Lung microvascular endothelial cell (primary cell): ENCODE measurements at places on chromosomes 13 and 19. TPM values are rescaled to one million over a fixed set of nuclear protein-coding genes. Genes with fewer than 3 reads are reported as not detected.

Gene CABP5
- total RNA-seq, result not detected in 2 replicates

Gene PLEKHJ1
- total RNA-seq, result 51.4 and 75.8 TPM in 2 replicates

Gene STOML3
- total RNA-seq, result not detected in 2 replicates

Gene CEACAM3
- not detected in 2 replicates for total RNA-seq

Gene NDUFA13
- 231 and 292 TPM in 2 replicates for total RNA-seq

Gene IGFL2
- not detected in 2 replicates for total RNA-seq

Gene DCLK1
- total RNA-seq, result 8.5 and 10.9 TPM in 2 replicates

Gene PSG2
- total RNA-seq, result not detected in 2 replicates

Gene PLK5
- not detected in 2 replicates for total RNA-seq

DNA sequence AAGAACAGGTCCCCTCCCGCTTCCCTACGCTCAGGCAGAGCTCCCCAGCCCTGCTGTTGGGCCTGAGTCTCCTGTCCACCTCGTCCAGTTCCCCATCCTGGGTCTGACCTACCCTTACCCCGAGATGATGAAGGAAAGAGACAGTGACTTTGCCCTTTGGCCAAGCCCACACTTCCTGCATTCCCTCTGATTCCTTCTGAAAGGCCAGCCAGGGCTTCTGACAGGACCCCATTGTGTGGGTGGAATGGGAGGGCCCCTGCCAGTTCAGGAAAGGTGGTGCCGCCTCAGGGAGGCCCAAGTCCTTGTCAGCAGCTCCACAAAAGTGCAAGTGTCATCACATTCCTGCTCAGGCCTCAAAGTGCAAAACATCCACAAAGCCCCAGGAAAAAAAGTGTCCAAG is 177.8 kb downstream of the PAN3 start:
- no peak for DNase-seq

- DNase-seq, result no peak
These were observed 17.0 kb downstream of the EMP3 start for GRCh38 chr19:48342414-48342738.

GRCh38 chr13:34507630-34508029 is 434.4 kb upstream of the NBEA start:
- DNase-seq, result no peak

GRCh38 chr13:104975272-104975671 is 1560.2 kb downstream of the EFNB2 start:
- DNase-seq, result no peak

DNA sequence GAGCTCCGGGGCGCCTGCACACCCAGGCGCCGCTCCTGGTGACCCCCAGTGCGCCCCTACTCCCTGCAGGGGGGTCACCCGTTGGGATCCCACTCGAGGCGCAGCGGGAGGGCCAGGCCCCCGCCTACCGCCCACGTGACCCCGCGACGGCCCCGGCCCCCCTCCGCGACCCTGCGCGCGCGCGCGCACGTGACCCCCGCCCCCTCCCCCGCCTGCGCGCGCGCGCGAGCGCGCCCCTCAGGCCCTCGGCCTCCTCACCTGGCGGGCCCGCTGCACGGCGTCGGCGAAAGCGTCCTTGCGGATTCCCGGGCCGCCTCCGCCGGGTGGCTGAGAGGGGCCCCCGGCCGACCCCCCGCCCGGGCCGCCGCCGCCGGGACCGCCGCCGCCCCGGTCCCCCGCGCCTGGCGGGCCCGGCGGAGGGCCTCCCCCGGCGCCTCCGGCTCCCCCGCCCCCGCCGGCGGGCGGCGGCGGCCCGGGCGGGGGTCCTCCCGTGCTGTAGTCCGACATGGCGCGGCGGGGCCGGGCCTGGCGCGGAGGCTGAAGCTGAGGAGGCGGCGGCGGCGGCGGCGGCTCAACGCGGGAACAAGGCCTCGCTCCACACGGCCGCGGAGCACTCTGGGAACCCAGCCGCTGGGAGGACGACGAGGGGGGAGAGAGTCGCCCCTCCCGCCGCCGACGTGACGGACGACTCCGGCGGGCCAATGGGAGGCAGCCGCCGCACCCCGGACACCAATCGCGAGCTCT is at the start of gene KHSRP:
Gene KHSRP, minus strand, starts transcription at position 617 of the 744 bp plus-strand sequence. Its CDS starts 110 bp downstream, at position 507.
- DNase-seq, result peak; percentile 15

GRCh38 chr13:52842441-52842840 is 6.0 kb downstream of the PCDH8 start:
- no peak for DNase-seq

DNA sequence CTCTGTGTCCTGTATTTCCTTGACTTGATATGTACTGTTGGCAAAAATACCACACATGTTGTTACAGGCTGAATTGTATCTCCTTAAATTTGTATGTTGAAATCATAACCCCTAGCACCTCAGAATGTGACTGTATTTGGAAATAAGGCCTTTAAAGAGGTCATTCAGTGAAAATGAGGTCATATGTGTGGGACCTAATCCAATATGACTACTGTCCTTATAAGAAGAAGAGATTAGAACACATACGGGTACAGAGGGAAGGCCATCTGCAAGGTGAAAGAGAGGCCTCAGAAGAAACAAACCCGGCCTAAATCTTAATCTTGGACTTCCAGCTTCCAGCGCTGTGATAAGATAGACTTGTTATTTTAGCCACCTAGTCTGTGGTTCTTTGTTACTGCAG is 202.5 kb downstream of the NUFIP1 start:
- no peak for DNase-seq

- peak; percentile 22 for DNase-seq
These were observed 776 bp downstream of the DNAJC3 start for GRCh38 chr13:95677564-95678266.

DNA sequence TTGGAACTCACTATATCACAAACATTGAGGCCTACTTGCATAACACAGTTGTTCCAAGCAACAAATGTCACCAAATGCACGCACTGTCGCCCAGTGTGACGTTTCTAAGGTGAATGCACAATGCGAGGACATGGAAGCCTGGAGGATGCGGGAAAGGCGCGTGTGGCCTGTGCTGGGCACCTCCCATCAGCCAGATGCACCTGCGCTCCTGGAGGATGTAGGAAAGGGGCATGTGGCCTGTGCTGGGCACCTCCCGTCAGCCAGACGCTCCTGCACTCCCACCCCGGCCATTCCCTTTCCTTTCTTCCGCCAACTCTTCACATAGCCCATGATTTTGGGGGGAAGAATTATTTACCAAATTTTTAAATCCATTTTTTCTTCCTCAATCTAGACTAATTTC is 202.4 kb upstream of the SOX1 start:
- DNase-seq, result no peak

- no peak for DNase-seq
These were observed 73.5 kb upstream of the PCDH17 start for GRCh38 chr13:57558051-57558467.

DNA sequence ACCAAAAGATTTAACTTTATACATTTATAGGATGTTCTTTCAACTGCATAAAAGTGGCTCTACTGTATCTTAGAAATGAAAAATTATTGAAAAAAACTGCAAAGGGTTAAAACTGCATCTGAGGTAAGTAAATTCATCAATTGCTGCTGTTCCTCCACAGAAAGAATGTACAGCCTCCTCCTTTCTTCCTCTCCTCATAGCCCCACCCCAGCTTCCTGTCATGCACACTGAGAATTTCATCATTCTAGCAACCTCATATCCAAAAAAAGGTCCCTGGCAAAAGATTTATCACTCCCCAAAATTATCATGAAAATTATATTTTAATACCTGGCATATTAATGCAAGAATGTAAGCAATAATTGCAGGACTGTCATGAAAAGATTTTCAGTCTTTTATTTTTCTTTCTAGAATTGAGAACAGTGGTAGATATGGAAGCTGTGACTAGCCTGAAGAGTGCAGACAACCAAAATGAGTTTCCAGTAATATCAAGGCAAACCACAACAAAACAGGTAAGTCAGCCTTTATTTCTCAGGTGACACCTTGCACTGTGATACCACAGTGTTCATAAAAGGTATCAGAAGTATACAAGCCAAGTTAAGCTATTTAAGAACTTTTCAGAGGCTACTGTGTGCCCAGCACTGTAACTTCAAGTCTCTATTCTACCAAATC is 110.8 kb downstream of the SUCLA2 start:
- DNase-seq, result no peak

GRCh38 chr13:98364647-98365046 is 187.6 kb upstream of the RNF113B start:
- DNase-seq, result no peak

- DNase-seq, result no peak
These were observed 375.6 kb downstream of the ENOX1 start for GRCh38 chr13:43411211-43411610.

DNA sequence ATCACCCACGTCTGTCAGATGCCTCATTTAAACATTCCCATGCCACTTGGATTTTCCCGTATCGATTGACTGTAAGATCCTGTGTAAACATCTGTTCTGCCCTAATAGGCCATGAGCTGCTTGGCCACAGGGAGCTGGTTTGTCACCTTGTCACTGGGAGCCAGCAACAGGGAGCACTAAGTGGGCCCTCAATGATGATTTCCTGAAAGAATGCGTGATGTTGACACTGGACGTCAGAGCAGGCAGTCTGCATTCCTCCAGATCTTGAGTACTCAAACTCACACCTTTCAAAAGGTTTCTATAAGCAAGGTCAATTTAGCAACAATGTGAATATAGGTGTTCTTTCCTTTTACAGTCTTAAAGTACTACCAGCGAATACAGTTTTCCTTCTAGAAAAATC is 78.8 kb downstream of the TUBGCP3 start:
- DNase-seq, result no peak

DNA sequence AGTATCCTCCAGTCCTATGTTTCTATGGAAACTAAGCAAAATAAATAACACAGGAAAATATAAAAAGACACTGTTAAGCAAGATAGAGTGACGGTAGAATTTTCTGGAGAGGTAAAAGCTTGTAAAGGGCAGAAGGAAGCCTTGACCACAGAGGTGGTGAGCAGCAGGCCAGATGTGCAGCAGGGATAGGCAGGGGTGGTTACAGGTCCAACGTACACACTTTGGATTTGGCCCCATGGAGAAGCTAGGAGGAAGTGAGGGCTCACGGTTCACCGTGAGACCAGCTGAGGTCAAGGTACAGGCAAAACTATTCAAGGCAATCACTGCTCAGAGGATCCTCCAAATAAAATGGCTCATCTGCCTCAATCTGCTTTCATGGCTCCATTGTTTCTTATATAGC is 242.8 kb downstream of the B3GLCT start:
- no peak for DNase-seq

DNA sequence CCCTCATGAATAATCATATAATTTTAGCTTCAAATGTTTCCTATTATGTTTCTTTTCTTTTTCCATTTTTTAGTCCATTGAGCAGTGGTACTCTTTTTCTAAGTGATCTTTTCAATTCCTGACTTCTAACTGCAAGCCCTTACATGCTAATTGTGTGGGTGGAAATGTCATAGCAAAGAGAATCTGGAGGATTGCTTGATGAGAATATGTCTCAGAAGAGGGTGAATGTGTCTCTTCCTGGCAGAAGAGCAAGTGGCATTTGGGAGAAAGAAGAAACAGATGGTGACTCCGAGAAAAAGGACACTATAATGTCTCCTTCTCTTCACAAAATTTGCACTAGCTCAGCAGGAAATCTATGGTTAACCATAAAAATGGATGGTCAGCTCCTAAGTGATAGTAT is 2320.0 kb downstream of the PCDH9 start:
- no peak for DNase-seq

DNA sequence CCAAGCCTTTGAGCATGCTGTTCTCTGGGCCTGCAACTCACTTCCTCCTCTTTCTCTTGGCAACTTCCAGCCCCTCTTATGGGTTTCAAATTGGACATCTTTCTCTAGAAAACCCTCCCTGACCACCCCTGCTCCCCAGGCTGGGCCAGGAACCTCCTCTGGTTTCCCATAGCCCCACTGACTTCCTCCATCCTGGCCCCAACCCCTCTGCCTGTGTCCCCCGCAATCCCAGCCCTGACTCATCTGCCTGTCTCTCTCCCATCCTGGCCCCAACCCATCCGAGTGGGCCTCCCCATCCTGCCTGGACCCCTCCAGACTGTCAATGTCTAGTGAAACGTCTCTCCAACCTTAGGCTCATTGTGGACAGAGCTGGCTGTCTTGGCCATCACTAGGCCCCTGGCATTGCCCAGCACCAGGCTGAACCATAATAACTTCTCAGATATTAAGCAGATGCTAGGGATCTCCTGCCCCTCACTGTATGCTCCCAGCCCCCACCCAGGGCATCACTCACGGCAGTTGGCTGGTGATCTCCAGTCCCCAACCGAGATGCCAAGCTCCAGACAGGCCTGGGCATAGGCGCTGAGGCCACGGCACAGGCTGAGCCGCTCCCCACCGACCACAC is 16.8 kb downstream of the FCGBP start:
- no peak for DNase-seq

GRCh38 chr13:64371045-64371444 is 2859.1 kb downstream of the PCDH9 start:
- DNase-seq, result no peak

DNA sequence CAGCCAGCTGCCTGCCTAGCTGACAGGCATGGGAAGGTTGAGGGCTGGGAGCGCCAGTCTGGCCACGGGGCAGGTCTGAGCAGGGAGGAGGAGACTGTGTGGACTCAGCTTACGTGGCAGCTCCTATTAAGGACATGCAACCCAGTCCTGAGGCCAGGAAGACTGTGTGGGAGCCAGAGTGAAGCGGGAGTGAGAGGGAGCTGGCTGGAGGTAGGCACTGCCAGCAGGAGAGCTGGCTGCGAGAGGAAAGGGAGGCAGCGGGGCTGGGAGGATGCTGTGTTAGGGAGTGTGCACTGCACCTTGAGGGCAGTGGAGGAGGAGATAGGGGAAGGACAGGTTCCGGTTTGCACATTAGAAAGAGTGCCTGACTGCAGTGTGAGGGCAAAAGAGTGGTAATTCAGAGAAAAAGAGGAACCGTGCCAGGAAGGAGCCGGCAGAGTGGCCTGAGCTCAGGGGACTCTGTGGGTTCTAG is 99.2 kb downstream of the SLC7A1 start:
- DNase-seq, result no peak

GRCh38 chr13:93709506-93710244 is 483.1 kb downstream of the GPC6 start:
- no peak for DNase-seq

GRCh38 chr13:99859178-99860177 is 112.1 kb downstream of the ZIC5 start:
- DNase-seq, result no peak

DNA sequence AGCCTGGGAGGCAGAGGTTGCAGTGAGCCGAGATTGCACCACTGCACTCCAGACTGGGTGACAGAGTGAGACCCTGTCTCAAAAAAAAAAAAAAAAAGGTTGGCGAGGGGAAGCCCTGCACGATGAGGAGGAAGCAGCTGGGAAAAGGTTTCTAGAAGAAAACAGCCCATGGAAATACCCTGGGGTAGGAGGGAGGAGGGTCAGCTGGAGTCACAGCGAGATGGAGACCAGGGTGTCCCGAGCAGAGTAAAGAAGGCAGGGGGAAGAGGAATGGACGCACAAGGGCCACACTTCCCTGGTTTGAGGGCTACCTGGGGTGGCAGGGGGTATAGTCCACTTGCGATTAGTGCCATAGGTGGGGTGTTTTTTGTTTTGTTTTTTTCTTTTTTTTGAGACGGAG is 6.4 kb downstream of the KANK3 start:
- no peak for DNase-seq

- DNase-seq, result no peak
These were observed 86.4 kb downstream of the EFNB2 start for GRCh38 chr13:106449096-106449495.

- no peak for DNase-seq
These were observed 12.0 kb upstream of the CYP2A13 start for GRCh38 chr19:41076286-41076685.

- DNase-seq, result no peak
These were observed 5.2 kb upstream of the MLNR start for GRCh38 chr13:49214917-49215376.
